ENCODE measurements at places on chromosomes 6 and 20. TPM values are rescaled to one million over a fixed set of nuclear protein-coding genes. Genes with fewer than 3 reads are reported as not detected.
A peak's percentile ranks its signal among the peaks of the same experiment; 100 is the strongest.

DNA sequence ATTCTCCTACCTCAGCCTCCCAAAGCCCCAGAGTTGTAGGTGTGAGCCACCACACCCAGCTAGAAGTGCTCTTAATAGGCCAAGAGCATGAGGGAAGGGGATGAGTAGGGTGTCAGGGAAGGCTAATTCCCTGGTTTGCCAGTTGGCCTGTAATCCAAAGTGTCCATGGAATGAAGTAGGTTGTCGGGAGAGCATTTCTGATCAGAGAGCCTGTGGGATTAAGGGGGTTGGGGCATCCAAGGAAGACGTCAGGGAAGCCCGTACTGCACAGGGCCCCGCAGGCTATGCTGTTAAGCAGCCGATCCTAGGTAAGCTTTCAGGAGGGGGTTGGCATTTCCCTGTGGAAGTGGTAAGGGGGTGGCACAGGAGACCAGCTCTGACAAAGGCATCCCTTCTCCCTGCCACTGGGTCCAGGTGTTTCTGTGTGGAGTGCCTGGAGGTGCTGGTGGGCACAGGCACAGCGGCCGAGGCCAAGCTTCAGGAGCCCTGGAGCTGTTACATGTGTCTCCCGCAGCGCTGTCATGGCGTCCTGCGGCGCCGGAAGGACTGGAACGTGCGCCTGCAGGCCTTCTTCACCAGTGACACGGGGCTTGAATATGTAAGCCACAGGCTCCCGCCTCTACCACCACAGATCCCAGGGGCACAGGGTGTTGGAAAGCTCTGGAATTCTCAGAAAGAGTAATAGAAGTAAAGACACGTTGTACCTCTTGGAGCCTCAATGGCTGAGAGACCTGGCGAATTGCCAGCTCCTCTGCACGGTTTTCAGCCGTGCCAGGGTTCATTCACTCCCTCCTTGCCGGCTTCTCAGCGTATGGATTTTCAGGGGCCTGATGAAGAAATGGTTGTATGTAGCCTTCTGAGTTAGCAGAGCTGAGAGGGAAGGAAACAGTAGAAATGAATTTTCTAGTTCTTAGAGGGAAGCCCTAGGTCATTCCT lies 21.4 kb upstream of the MAPRE1 start:
- H3K27ac ChIP-seq: no peak overlapping the region
- no peak for DNase-seq

GRCh38 chr20:58531063-58531462 lies 15.9 kb upstream of the APCDD1L start:
- no peak for DNase-seq
- H3K4me3 ChIP-seq: no peak overlapping the region
- H3K27ac ChIP-seq: no peak overlapping the region
- no peaks in the 10 kb centered on the region for H3K27me3 ChIP-seq
- no peaks in the 10 kb centered on the region for H3K4me1 ChIP-seq
- H3K36me3 ChIP-seq: no peaks in the 10 kb centered on the region

DNA sequence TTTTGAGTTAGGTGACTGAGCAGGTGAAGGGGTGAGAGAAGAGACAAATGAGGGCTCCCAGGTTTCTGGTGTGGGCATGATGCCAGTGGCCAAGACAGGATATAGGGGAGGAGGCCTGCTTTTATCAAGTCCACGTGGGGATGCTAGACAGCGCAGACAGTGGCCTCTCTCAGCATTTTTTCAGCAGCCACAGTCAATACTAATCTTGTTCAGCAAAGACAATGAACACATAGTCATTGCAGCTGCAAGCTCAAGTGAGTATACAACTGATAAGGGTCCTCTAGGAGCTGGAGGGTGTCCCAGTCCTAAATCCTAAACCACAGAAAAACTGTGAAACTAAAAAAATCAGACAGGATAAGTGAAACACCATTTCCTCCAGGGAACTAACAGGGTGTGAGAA lies 48.6 kb downstream of the UQCC1 start:
- H3K36me3 ChIP-seq: peaks cover 36% of the 10 kb centered on the region

DNA sequence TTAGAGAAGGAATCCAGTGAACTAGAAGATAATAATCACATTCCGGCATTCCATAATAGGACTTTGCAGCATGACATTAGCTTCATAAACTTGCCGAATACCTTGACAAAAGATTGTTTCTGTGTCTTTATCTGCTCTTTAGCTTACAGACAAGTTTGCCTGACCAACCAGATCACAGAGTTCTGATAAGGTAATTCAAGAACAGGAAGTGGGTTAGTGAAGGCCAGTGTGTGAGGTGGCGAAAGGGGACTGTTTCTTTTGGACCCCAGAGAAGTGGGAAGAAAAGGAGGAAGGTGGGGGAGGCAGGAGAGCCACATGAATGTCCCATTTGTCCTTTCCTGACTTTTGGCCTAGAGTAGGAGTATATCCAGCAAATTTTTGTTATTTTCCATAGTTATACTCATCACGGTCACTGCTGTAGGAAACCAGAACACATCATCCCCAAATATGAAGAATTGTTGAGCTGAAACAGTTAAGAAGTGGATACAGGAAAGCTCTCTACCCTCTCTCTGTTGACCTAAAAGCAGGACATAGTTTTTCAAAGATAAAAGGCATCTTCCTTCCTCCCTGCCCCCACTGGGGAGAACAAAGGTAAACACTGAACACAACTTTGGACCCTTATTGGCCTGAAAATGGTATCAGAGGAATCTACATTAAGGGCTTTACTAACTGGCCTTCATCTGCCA lies 72.4 kb upstream of the TNFAIP3 start:
- H3K4me1 ChIP-seq: peaks cover 96% of the 10 kb centered on the region
- H3K27ac ChIP-seq: peak overlapping the region; percentile 98
- DNase-seq: peak; percentile 99
- no peaks in the 10 kb centered on the region for H3K36me3 ChIP-seq
- peak overlapping the region; percentile 47 for H3K4me3 ChIP-seq
- H3K27me3 ChIP-seq: no peaks in the 10 kb centered on the region

DNA sequence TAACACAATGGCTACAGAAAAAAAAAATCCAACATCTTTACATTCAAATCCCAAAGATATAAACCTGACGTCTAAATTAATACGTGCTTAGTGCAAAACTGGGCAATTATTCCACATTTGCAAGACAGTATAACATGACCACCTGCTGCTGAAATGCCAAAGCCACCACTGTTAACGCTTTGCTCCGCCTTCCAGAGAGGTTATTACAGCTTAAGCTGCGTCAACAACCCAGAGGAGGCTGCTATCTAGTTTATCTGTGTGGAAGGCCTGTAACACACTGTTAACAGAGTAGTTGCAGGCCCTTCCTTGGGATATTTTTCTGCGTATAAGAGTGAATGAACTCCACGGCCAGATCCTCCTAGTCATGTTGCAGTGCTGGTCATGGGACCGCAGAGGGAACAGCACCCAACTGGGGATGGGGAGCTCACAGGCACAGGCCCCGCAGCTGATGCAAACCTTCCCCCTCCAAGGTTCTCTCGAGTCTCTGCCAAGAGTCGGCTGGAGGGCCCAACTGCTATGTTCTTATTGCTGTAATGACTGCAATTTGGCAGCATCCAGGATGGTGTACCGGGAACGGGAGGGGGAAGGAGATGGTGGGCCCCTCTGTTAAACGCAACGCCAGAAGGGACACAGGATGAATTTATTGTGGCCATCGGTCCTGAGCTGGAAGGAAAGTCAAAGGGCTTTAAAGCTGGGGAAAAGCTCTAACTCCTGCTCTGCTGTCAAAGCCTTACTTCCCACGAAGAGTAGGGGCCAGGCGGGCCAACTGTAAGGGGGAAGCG lies 993 bp upstream of the NCOA7 start:
- peak; percentile 54 for DNase-seq
- peaks cover 37% of the 10 kb centered on the region for H3K4me1 ChIP-seq
- no peaks in the 10 kb centered on the region for H3K27me3 ChIP-seq
- peak overlapping the region; percentile 97 for H3K4me3 ChIP-seq

DNA sequence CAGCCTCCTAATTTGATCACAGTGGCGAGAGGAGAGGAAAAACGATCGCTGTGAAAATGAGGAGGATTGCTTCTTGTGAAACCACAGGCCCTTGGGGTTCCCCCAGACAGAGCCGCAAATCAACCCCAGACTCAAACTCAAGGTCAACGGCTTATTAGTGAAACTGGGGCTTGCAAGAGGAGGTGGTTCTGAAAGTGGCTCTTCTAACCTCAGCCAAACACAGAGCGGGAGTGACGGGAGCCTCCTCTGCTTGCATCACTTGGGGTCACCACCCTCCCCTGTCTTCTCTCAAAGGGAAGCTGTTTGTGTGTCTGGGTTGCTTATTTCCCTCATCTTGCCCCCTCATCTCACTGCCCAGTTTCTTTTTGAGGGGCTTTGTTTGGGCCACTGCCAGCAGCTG lies 28.7 kb downstream of the SAYSD1 start:
- no peak for DNase-seq
- no peaks in the 10 kb centered on the region for H3K27me3 ChIP-seq
- no peak overlapping the region for H3K4me3 ChIP-seq
- H3K27ac ChIP-seq: no peak overlapping the region
- H3K36me3 ChIP-seq: no peaks in the 10 kb centered on the region
- no peaks in the 10 kb centered on the region for H3K4me1 ChIP-seq

- no peaks in the 10 kb centered on the region for H3K27me3 ChIP-seq
- no peaks in the 10 kb centered on the region for H3K4me1 ChIP-seq
- H3K4me3 ChIP-seq: no peak overlapping the region
- H3K27ac ChIP-seq: no peak overlapping the region
Observed at GRCh38 chr6:132764370-132764769, 6.7 kb upstream of the VNN2 start.

GRCh38 chr6:124974771-124975377 lies 12.6 kb downstream of the RNF217 start:
- H3K27me3 ChIP-seq: no peaks in the 10 kb centered on the region
- H3K27ac ChIP-seq: no peak overlapping the region
- no peaks in the 10 kb centered on the region for H3K4me1 ChIP-seq

DNA sequence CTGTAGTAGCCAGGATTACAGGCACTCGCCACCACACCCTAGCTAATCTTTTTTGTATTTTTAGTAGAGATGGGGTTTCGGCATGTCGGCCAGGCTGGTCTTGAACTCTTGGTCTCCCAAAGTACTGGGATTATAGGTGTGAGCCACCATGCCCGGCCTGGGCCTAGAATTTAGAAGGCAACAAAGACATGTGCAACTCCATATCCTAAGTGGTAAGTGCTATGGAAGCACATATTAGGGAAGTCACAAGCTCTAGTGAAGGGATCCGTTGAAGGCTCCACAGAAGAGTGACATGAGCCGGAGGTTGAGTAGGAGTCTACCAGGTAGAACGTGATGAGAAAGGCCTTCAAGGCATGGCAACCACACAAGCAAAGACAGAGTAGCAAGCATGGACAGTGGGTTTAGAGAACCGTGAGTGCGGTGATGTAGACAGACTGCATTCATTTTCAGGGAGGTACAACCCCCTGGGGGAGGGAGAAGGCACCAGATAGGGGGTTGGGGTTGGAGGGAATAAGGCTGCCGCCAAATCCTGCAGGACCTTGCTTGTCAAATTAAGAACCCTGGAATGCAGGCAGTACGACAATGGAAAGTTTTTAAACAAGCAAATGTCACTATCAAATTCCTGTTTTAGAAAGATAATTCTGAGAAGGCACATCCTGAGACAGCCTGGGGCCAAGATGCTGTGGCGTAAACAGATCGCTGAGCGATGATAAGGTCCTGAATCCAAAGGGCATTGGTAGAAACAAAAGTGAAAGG lies 50.2 kb downstream of the ARHGAP18 start:
- H3K4me1 ChIP-seq: peaks cover 84% of the 10 kb centered on the region
- H3K36me3 ChIP-seq: peaks cover 20% of the 10 kb centered on the region
- no peaks in the 10 kb centered on the region for H3K27me3 ChIP-seq

DNA sequence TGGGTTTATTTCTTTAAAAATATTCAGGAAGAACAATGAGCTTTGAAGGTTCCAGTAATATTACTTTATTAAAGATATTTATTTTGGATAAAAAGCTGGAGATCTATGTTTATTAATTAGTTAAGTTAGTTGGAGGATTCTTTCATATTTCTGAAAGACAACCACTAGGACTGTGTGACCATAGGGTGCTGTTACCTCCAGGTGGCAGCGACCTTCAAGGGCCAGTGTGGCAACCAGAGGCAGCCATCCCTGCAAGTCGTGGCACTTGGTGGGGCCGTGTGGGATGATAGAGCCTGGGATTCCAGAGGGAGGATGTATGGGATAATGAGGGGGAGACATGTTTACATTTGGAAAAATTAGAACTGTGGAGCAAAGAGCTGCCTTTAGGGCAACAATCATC lies 95.5 kb upstream of the SCP2D1 start:
- H3K27me3 ChIP-seq: no peaks in the 10 kb centered on the region
- no peak overlapping the region for H3K27ac ChIP-seq
- no peaks in the 10 kb centered on the region for H3K36me3 ChIP-seq
- no peak for DNase-seq

GRCh38 chr6:117505311-117505710 lies 22.8 kb downstream of the DCBLD1 start:
- H3K27me3 ChIP-seq: no peaks in the 10 kb centered on the region
- no peak for DNase-seq
- H3K27ac ChIP-seq: peak overlapping the region; percentile 12
- H3K36me3 ChIP-seq: peaks cover 16% of the 10 kb centered on the region
- no peak overlapping the region for H3K4me3 ChIP-seq
- peaks cover 90% of the 10 kb centered on the region for H3K4me1 ChIP-seq

DNA sequence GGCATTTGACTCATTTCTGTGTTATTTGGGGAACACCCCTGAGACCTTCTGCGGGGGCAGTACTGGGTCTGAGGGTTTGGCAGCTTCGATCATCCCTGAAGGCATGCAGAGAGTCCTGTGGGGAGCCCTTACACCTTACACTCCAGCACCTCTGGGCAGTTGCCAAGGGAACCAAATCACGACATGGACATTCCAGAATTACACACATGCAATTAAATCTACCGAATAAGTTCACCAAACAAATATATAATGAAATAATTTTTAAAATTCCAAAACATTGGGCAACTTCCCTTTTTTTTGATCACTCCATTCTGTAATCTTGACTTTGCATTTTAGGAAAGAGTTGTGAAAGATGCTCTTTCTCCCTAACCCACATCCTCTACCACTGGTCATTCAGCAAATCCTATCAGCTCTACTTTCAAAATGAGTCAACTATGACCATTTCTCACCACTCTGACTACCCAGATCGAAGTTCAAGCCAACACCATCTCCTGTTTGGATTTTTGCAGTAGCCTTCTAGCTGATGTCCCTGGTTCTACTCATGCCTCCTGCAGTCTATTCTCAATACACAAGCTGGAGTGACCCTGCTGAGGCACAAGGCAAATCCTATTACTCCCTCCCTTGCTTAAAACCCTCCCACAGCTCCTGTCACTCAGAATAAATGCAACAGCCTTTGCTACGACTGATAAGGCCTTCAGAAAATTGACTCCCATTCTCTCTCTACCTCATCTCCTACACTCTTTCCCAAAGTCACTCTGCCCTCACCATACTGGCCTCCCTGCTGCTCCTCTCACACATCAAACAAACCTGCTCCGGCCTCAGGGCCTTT lies 533.3 kb downstream of the HACE1 start:
- H3K4me3 ChIP-seq: no peak overlapping the region
- H3K36me3 ChIP-seq: no peaks in the 10 kb centered on the region
- DNase-seq: no peak
- no peaks in the 10 kb centered on the region for H3K4me1 ChIP-seq
- no peak overlapping the region for H3K27ac ChIP-seq
- H3K27me3 ChIP-seq: no peaks in the 10 kb centered on the region

GRCh38 chr20:20228351-20228750 lies 139.6 kb upstream of the INSM1 start:
- no peaks in the 10 kb centered on the region for H3K36me3 ChIP-seq
- peaks cover 37% of the 10 kb centered on the region for H3K27me3 ChIP-seq
- no peak overlapping the region for H3K4me3 ChIP-seq
- no peak for DNase-seq
- H3K4me1 ChIP-seq: no peaks in the 10 kb centered on the region

Gene IMPG1
- not detected for total RNA-seq

Gene SEMG2
- not detected for total RNA-seq

Gene HSPA12B
- total RNA-seq: not detected

Gene PRSS35
- not detected for total RNA-seq

Gene DIDO1
- total RNA-seq: 75.1 TPM

Gene RBBP8NL
- total RNA-seq: 0.86 TPM

Gene WTAP
- 203 TPM for total RNA-seq

Gene GABRR1
- not detected for total RNA-seq

Gene PGC
- 225 TPM for total RNA-seq
